ENCODE measurements at places on chromosomes 12 and 14.

GRCh38 chr12:108822497-108823205, 34.7 kb downstream of the SSH1 start:
- no peak for DNase-seq

- no peak for DNase-seq
These were observed 16.3 kb downstream of the COX16 start for GRCh38 chr14:70343141-70343540.

- no peak for DNase-seq
These were observed 15.0 kb downstream of the CEP128 start for GRCh38 chr14:80926397-80927082.

DNA sequence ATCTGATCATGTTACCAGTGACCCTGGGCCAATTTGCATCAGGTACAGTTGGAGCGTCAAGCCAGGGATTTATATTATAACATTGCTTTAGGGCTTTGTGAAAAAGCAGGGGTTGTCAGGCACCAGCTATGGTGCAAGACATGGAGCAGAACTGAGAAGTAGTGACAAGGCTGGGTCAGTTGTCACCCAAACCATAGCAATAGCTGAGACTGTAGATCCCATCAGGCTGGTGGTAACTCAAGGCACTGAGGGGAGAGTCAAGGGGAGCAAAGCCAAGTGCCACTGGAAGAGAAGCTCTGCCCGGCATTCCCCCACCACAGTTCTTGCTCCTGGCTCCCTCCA, 16.9 kb downstream of the BCL2L14 start:
- DNase-seq, result no peak

DNA sequence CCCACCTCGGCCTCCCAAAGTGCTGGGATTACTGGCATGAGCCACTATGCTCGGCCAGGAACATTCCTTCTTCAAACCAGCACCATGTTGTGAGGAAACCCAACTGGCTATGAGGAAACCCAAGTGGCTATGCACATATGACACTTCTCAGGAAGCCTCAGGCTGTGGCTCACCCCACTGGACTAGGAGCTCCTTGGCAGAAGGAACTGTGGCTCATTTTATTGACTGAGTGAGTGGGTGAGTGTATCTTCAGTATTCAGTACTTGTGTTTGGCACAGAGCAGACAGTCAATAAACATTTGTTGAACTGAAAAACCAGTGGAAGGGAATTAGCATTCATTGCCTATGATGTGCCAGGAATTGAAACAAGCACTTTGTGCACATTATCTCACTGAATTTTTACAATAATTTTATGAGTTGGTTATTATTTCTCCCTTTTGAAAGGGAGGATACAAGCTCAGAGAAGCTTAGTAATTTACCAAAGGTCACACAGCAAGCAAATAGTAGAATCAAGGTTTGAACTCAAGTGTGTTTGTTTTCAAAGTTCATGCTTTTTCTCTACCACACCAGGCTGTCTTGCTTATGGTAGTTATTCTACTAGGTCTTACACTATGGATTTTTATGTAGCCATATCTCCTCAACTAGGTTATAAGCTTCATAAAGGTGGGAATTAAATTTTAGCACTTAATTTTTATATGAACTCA, 121.6 kb downstream of the VEZT start:
- DNase-seq, result no peak

- no peak for DNase-seq
These were observed 101.2 kb upstream of the STXBP6 start for GRCh38 chr14:25150934-25151790.

- DNase-seq, result peak; percentile 63
These were observed 2.1 kb upstream of the SLC2A13 start for GRCh38 chr12:40107803-40108620.

- peak; percentile 20 for DNase-seq
These were observed at the start of gene COCH for GRCh38 chr14:30874120-30874998. Gene COCH (plus strand): TSS chr14:30874559. CDS start chr14:30874939, 380 bp downstream.

DNA sequence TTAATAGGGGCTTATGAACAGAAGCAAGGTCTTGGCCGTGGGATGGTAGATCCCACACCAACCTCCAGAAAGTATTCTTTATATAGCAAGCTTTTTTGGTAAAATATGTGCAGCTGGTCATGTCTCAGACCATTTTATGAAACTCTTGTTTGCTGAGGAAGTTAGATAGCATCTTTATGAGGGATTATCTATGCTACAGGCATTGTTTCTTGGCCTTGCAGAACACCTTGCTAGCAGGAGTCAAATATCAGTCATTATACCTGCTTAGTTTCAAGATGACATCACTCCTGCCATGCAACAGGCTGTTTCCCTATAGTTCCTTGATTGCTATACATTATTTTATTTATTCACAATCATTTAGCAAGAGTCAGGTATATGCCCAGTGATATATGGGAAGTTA, 84.8 kb upstream of the LRFN5 start:
- no peak for DNase-seq

- no peak for DNase-seq
These were observed 122.1 kb upstream of the PARP11 start for GRCh38 chr12:3995306-3995705.

- DNase-seq, result no peak
These were observed 199.9 kb downstream of the TTC7B start for GRCh38 chr14:90616313-90616712.

GRCh38 chr12:89960607-89961394, 252.2 kb upstream of the ATP2B1 start:
- DNase-seq, result peak; percentile 13

GRCh38 chr12:119842380-119842779, 34.7 kb downstream of the CIT start:
- DNase-seq, result no peak

GRCh38 chr14:91866061-91866460, 1.3 kb downstream of the TC2N start:
- peak; percentile 33 for DNase-seq

- DNase-seq, result no peak
These were observed 162.7 kb downstream of the GRIP1 start for GRCh38 chr12:66516133-66516532.

DNA sequence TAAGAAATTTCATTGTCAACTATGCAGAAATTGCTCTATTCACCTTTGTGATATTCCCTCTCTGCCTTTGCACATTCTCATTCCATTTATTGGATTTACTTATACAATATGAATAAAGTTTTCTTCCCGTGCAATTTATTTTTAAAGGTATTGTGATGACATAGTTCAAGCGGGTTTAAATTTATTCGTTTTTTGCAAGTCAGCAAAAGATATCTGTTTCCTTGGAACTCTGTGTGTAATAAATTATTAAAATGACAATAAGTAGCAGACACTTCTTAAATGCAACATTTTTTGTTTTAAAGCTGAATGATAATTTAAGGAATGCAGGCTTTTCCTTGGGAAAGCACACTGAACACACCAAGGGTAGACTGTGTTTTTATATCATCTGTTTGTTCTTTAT, 143.1 kb downstream of the SLC41A2 start:
- no peak for DNase-seq

- no peak for DNase-seq
These were observed 31.2 kb downstream of the VEZT start for GRCh38 chr12:95248604-95249360.

DNA sequence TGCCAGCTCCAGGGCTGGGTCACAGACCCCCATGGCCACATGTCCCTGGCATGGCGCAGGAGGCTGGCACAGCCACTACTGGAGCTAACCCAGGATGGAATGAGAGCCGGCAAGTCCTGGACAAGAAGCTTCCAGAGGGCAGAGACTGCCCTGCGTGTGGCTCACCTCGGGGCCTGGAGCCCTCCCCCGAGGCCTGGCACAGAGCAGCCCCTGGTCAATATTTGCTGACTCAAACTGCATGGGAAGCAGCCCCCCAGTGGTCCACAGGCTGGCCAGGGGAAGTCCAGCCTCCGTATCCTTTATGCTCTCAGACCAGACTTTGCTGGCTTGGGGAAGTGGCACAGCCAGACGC, 71.4 kb downstream of the BCL11B start:
- DNase-seq, result no peak

GRCh38 chr12:131089531-131090273, 136.0 kb downstream of the ADGRD1 start:
- DNase-seq, result no peak

GRCh38 chr12:72491426-72491825, 219.3 kb downstream of the TRHDE start:
- DNase-seq, result no peak

GRCh38 chr14:51908086-51908485, 47.7 kb downstream of the GNG2 start:
- no peak for DNase-seq

- DNase-seq, result no peak
These were observed 58.9 kb downstream of the HSP90AA1 start for GRCh38 chr14:102027951-102028350.

- DNase-seq, result no peak
These were observed 118.5 kb upstream of the C14orf180 start for GRCh38 chr14:104460791-104461651.

GRCh38 chr12:91990525-91990924, 155.1 kb downstream of the BTG1 start:
- DNase-seq, result no peak

DNA sequence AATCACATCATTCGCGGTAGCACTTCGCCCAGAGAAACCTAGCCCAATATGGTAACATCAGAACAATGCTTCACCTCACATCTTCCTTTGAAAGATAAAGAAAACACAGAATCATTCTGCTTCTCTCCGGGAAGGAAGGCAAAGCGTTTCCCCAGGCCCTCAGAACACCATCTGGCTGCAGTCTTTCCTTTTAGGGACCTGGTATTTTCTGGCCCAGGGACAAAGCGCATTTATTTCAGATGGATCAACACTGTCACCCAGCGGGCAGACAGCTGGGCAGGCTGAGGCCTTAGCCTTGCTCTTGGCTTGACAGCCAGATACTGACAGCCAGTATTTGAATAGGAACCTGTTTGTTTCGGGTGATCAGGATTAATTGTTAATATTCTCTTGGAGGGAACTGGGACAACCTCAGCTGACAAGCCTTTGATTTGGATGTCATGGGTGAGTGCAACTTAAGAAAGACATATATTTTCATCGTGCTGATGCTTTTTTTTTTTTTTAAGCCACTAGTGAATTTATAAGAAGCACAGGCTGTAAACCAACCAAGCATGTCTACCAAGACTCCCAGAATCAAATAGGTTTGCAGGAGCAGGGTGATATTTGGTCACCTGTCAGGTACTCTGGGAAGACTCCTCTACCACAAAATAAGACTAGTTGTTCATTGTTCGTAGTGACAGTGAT, 118.9 kb downstream of the VEZT start:
- DNase-seq, result no peak

- DNase-seq, result no peak
These were observed 57.6 kb upstream of the SSTR1 start for GRCh38 chr14:38150075-38150474.

DNA sequence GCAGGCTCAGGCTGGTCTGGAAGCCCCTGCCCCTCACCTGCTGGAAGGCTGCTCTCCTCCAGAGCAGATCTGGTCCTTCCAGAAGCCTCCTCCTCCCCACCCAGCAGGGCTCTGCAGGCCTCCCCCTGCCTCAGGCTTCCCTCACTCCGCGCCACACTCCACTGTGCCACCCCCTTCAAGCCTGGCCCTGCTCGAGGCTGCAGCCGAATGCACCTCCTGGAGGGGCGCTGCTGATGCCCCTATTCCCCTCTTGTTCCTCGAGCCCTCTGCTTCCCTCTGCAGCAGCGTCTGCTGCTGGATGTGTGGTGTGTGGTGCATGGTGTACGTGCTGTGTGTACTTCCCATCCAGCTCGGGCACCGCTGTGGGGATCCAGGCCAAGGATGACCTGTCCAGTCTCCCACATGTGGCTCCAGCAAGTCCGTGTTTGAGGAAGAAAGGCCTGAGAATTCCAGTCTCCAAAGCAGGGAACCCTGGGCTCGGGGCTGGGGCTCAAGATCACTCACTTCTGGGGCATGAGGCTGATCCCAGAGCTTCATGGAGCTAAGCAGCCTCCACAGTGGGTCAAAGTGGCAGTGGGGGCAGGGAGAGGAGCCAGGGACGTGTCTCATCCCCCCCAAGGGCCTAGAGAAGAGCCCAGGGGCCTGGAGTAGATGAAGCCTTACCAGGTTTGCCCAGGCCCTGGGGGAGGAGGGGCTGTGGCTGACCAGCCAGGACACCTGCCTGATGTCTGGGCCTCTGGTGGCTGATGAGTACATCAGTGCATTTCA, 136.0 kb upstream of the C14orf180 start:
- no peak for DNase-seq

DNA sequence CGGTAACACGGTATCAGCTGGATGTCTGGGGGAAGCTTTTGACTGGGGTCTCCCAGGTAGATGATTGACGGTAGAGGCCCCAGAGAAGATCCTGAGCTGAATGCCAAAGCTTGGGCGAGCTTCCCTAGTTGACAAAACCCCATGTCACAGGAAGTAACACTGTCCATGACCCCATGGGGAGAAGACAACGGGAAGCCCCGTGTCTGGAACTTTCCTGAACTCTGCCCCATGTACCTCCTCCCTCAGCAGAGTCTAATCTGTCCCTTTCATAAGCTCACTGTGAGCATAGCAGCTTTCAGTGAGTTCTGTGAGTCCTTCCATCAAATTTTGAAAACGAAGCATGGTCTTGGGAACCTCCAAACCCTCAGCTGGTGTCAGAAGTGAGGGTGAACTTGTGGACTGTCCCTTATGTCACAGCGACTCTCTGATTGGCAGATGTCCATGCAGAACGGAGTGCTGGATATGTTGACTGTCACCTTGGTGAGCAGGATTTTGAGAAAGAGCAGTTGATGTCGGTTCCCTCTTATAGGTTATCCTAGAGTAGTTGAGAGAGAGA, 29.7 kb upstream of the BEGAIN start:
- DNase-seq, result no peak

DNA sequence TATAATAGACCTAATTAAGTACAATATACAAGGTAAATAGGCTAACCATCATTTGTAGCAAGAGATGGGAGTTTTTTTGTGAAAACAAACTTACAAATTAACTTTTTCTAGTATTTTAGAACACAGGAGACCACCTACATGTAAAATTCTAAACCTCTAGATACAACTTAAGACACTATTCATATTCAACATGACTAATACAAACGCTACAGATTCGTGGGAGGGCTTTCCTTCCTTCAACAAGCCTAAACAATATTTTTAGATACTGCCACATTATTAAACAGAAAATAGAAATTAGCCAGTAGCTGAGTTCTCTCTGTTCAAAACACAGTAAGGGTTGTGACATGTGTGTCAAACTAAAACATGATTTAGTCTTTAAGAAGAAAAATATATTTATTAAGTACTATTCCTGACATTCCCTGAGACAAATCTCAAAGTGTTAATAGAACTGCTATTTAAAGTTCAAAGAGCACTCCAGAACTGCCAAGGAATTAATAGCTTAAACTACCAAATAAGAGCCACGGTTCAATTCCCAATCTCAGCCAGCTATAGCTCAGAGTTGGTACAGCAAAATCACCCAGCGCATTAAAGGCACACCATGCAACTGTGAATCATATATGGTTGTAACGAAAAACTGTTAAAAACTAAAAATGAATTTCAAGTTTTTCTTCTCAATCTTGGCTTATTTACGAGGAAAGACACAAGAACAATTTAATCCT, 10.7 kb downstream of the MED13L start:
- no peak for DNase-seq

- DNase-seq, result no peak
These were observed 609.3 kb downstream of the NOVA1 start for GRCh38 chr14:25988536-25988935.

DNA sequence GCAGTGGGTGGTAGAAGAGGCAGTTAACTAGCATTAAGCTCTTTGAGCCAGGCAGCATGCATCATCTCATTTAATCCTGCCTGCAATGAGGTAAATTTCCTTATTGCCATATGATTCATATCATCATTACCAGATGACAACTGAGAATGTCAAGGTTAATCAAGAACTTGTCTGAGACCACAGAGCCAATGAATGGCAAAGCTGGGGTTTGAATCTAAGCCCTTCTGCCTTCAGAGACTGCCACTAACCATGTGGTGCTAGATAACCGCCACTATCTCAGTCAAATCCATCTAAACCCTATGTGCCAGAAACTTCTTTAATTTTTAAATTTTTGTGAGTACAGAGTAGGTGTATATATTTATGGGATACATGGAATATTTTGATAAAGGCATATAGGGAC, 77.8 kb upstream of the GRIP1 start:
- no peak for DNase-seq
